Naive thymus-derived CD4-positive, alpha-beta T cell (primary cell): ENCODE measurements at places on chromosomes 4 and X. TPM values are rescaled to one million over a fixed set of nuclear protein-coding genes. Genes with fewer than 3 reads are reported as not detected.

Gene FAM9B
- total RNA-seq = not detected

Gene MAOB
- not detected for total RNA-seq

GRCh38 chrX:104435249-104435648 is 130.8 kb upstream of the IL1RAPL2 start:
- no peaks in the 10 kb centered on the region for H3K36me3 ChIP-seq
- DNase-seq = no peak

Gene STOX2
- not detected in 2 replicates for total RNA-seq

DNA sequence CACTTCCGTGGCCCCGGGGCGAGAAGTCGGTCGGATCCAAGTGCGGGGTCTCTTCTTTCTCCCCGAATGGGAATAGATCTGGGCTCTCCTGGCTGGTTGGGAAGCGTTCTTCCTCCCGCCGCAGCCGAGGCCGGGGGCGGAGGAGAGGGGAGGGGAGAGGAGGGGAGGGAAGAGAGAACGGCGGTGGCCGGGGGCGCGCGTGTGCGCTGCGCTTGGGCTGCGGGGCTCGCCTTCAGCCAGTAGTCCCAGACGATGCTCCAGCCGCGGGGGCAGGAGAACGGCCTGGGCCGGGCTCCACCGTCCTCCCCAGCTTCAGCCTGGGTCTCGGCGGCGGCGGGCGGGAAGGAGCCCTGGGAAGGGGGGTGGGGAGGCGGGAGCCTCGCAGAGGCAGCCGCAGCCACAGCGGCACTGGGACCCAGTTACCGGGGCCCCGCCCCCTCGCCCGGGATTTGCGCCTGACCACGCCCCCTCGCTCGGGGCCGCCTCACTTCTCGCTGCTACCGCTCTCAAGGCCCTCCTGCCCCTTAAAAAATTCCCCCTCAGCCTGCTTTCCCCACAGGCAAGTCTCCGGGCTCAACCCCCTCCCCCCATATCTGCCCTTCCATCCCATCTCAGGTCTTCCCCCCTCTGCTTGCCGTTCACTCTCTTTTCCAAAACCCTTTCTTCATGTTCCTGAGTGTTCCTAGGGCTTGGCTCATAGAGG is at the start of gene FGD1:
TSS of gene FGD1 (minus strand) at position 421 of the 703 bp plus-strand sequence. CDS start 802 bp downstream, outside the sequence.
- no peaks in the 10 kb centered on the region for H3K36me3 ChIP-seq
- no peak within 1 kb of the TSS for H3K27ac ChIP-seq
- no peak within 1 kb of the TSS for H3K4me3 ChIP-seq
- peaks cover 2% of the 10 kb centered on the region for H3K27me3 ChIP-seq

DNA sequence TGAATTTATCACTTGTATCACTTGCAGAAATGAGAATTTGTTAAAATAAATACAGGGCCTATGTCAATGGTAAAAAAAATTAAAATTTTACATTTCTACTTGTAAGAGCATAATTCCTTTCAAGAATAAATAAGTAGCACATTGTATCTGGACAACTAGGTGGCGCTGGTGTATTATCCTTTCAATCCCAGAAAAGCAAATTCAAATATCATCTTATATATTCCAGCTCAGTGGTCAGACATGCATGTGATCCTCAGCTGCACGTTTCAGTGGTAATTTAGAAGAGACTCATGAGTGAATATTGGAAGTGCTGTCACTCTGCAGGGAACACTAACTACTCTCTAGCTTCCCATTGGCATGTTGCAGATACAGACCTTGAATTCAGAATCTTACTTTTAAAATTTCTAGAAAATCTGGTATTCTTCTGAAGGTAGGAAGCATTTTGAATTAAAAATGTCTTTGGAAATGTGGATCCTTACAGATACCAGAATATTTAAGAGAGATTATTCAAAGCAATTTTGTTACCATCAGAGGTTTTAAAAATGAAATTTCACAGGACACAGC is 1414.7 kb upstream of the TENM3 start:
- no peak for DNase-seq
- no peak overlapping the region for H3K27ac ChIP-seq
- no peaks in the 10 kb centered on the region for H3K4me1 ChIP-seq
- no peaks in the 10 kb centered on the region for H3K27me3 ChIP-seq

DNA sequence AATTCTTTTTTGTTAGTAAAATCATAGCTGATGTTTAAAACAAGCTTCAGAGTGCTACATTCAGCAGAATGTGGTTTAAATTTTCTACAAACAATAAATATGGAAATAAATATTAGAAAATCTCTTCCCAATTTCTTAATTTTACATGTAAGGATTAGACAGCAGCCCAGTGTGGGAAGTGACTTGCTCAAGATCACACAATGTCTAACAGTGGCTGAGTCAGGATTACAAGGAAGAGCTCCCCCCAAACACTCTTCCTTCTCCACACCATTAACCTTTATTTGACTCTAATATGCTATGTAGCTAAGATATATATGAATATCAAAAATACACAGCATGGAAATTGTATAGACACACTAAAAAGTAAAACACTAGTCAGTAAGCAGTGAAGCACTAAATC is 59.5 kb downstream of the SLC10A7 start:
- no peak for DNase-seq
- H3K27ac ChIP-seq = no peak overlapping the region
- peaks cover 4% of the 10 kb centered on the region for H3K4me1 ChIP-seq
- no peaks in the 10 kb centered on the region for H3K36me3 ChIP-seq

Gene CXCL11
- total RNA-seq = not detected

Gene TBC1D9
- 13.9 TPM for total RNA-seq

DNA sequence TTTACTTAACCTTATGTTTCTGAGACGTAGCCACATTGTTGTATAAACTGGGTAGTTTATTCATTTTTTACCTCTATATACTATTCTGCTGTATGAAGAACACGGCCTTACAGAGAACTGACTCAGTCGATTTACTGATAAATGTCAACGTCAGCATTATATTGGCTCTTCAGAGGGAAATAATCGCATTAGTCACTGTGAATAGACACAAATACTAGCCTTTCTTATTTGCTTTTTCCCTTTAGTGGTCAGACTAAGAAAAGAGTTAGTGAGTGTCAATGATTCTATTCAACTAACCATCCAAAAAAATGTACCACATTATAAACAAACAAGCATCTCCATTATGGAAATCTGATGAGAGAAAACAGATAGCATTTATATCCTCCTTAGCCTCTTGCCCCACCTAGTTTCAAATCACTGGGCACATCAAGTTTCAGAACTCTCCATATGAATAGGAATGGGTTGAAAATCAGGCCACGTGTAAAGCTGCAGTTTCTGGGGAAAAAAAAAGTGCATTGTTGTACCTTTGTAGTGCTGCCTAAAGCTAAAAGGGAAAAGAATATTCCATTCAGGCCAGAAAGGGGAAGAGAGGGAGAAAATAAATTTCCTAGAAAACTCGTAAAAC is 146.7 kb upstream of the VCX3A start:
- H3K27me3 ChIP-seq = no peaks in the 10 kb centered on the region
- H3K36me3 ChIP-seq = no peaks in the 10 kb centered on the region
- no peak overlapping the region for H3K27ac ChIP-seq
- no peak for DNase-seq
- H3K4me1 ChIP-seq = no peaks in the 10 kb centered on the region
- no peak overlapping the region for H3K4me3 ChIP-seq

DNA sequence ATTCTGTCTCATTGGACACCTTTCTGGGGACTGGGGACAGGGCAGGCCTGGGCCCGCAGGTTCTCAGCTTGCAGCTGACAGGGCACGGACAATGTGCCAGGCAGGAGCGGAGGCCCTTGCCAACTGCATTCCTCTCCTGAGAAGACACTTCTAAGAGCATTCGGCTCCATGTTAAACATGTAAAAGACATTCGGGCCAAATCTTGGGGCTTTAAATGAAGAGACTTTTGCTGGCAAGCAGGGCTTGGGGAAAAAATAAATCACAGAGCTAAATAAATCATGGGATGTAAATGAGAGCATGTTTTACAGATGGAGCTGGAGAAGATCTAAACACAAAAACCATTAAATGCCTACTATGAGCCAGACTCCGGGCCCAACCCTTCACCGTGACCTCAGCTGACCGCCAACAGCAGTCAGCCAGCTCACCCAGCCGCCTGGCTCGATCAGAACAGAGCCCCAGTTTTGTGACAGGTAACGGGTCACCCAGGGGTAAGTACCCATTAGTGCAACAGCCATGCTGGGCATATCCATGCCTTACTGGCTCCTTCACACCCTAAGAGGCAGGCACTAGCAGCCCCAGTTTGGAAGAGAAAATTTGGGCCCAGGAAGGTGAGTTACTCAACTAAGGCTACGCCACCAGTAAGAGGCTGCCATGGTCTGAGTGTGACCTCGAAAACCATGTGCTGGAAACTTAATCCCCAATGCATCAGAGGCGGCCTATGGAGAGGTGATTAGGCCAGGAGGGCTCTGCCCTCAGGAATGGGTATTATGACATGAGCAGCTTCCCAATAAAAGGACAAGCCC is 14.7 kb downstream of the WDR1 start:
- peak overlapping the region; percentile 67 for H3K27ac ChIP-seq
- DNase-seq = no peak
- peaks cover 75% of the 10 kb centered on the region for H3K4me1 ChIP-seq
- H3K27me3 ChIP-seq = no peaks in the 10 kb centered on the region
- no peak overlapping the region for H3K4me3 ChIP-seq

Gene GCNA
- total RNA-seq = 6.2 and 6.4 TPM in 2 replicates

Gene GRPR
- not detected for total RNA-seq

DNA sequence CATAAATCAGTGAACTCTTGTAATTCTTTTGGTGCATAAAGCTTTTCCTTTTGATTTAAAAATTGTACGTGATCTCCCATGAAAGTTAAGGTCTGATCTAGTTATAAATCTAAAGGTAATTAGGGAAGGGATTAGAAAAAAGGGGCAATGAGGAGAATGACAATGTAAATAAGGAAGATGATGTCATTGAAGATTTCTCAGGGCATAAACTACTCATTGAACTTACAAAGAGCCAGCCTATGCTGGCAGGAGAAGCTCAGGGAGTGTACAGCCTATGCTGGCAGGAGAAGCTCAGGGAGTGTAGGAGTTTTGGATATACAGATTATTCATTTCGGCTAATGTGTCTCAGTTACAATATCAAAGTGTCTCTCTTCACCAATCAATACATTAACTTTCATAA is 1533.5 kb upstream of the ADGRL3 start:
- no peaks in the 10 kb centered on the region for H3K27me3 ChIP-seq
- DNase-seq = no peak
- no peak overlapping the region for H3K27ac ChIP-seq
- H3K4me1 ChIP-seq = no peaks in the 10 kb centered on the region
- H3K36me3 ChIP-seq = no peaks in the 10 kb centered on the region

Gene CC2D2A
- not detected for total RNA-seq

DNA sequence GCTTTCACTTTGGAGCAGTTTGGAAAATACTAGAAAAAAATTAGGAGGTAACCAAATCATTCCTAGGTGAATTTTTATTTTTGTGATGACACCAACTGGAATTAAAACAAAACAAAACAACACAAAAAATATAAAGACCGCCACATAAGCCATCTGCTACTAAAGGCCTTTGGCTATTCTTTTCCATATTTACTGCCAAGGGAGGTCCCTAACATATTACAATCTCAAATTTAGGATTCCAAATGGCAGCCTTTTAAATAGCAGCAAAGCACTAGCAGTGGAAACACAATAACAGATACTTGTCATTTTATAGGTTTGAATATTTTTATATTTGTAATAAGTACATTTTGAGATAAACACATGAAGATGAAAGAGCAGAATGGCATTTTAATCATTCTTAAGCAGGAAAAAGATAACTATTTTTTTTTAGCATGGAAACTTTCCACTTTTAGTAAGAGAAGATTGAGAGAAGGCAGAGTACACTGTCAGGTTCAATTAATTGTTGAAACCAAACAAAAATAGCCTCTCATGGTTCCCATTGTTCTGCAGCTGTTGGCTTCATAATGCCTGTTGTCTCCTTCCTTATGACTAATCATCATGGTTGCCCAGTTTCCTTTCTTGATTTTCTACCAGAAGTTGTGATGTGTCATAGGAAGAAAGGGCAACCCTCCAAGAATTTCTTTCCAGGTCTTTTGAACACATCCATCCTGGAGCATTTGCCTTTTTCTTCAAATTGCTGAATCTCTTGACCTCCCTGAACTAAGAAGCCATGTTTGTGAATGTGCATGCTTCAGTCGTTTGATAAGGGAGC is 219.0 kb upstream of the EMCN start:
- no peak for DNase-seq
- no peak overlapping the region for H3K4me3 ChIP-seq
- no peaks in the 10 kb centered on the region for H3K36me3 ChIP-seq
- no peaks in the 10 kb centered on the region for H3K27me3 ChIP-seq

Gene SCD5
- total RNA-seq = not detected

DNA sequence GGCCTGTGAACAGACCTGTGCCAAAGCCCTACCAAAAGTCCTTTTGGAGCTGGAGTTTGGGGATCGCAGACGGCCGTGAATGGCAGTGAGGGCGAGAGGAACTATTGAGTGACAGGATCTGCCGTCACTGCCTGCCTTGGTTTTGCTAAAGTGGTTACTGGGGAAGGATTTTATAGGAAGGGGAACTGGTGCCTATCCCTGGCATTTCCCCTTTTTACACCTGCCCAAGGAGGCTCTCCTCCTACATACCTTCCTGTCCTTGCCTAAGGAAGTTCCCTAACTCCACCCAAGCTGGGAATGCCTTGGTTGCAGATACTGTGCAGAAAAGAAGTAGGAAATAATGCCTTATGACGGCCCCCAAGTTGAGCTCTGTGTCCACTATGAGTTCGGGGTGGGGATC is 14.5 kb downstream of the LONRF3 start:
- no peaks in the 10 kb centered on the region for H3K27me3 ChIP-seq
- DNase-seq = no peak
- no peak overlapping the region for H3K4me3 ChIP-seq
- H3K36me3 ChIP-seq = no peaks in the 10 kb centered on the region

DNA sequence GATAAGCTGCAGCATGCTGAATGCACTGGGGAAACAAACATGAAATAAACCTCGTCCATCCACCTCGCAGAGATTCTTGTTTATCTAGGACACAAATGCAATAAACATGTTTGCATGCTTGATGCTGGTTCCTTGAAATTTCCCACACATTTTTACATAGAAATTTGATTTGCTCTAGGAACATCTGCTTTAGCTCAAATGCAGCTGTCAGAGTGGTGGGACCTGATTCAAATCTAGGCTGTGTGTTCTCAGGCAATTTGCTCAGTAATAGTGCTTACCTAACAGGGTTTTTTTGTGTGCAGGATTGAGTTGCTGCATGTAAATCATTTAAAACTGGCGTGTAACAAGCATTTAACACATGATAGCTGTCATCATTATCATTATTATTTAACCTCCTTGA is 293.1 kb downstream of the QDPR start:
- no peak overlapping the region for H3K4me3 ChIP-seq
- no peaks in the 10 kb centered on the region for H3K27me3 ChIP-seq
- H3K4me1 ChIP-seq = no peaks in the 10 kb centered on the region
- no peak overlapping the region for H3K27ac ChIP-seq
- no peaks in the 10 kb centered on the region for H3K36me3 ChIP-seq
- DNase-seq = no peak

Gene UGT8
- total RNA-seq = not detected

- no peaks in the 10 kb centered on the region for H3K36me3 ChIP-seq
- peak overlapping the region; percentile 79 for H3K27ac ChIP-seq
- peaks cover 10% of the 10 kb centered on the region for H3K4me1 ChIP-seq
- H3K4me3 ChIP-seq = peak overlapping the region; percentile 75
- DNase-seq = peak; percentile 13
These were observed 763 bp downstream of the PYURF start for GRCh38 chr4:88522702-88523324.

GRCh38 chrX:30971774-30972603 is 82.9 kb upstream of the TAB3 start:
- no peaks in the 10 kb centered on the region for H3K4me1 ChIP-seq
- H3K27me3 ChIP-seq = no peaks in the 10 kb centered on the region

GRCh38 chrX:65758505-65758904 is 91.1 kb downstream of the MSN start:
- H3K36me3 ChIP-seq = no peaks in the 10 kb centered on the region
- H3K4me1 ChIP-seq = peaks cover 8% of the 10 kb centered on the region
- no peak for DNase-seq
- H3K27me3 ChIP-seq = no peaks in the 10 kb centered on the region

Gene MGST2
- 1.4 TPM for total RNA-seq
